ENCODE measurements at places on chromosomes 11 and 22. TPM values are rescaled to one million over a fixed set of nuclear protein-coding genes. Genes with fewer than 3 reads are reported as not detected.

DNA sequence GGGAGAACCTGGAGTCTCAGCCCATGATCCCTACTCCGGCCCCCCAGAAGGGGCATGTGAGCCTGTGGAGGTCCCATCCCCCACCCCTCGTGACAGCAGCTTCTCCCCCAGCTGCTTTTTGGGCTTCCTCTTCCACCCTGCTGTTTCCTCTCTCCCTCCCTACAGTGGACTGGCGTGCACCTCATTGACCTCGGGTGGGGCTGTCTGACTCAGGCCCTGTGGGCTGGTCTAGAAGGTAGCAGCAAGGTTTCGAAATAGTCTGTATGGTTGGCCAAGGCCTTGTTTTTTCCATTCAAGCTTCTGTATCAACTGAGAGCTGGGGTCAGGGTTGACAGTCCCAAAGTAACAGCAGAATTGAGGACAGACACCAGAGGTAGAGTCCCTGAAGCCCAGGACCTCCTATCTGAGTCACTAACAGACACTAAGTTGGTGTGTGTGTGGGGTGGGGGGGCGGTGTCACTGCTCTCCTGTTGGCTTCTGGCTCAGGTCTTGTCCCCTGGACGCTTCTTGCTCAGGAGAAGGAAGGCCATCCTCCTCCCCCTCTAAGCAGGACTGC, 7.7 kb downstream of the SLC37A2 start:
- no peaks in the 10 kb centered on the region for H3K4me1 ChIP-seq
- DNase-seq = peak; percentile 59
- H3K27ac ChIP-seq = peak overlapping the region; percentile 50
- H3K36me3 ChIP-seq = no peaks in the 10 kb centered on the region

- H3K4me3 ChIP-seq = no peak overlapping the region
- H3K4me1 ChIP-seq = no peaks in the 10 kb centered on the region
- H3K36me3 ChIP-seq = no peaks in the 10 kb centered on the region
These were observed 14.8 kb downstream of the CD6 start for GRCh38 chr11:60985991-60986915.

- H3K36me3 ChIP-seq = no peaks in the 10 kb centered on the region
- H3K4me3 ChIP-seq = no peak overlapping the region
- H3K27me3 ChIP-seq = peaks cover 67% of the 10 kb centered on the region
- H3K4me1 ChIP-seq = no peaks in the 10 kb centered on the region
These were observed 252.6 kb upstream of the B3GAT1 start for GRCh38 chr11:134664447-134665187.

The TOB2 gene
- 57.4 TPM for total RNA-seq

- no peak overlapping the region for H3K27ac ChIP-seq
- no peak for DNase-seq
- H3K27me3 ChIP-seq = no peaks in the 10 kb centered on the region
- H3K4me1 ChIP-seq = no peaks in the 10 kb centered on the region
- no peaks in the 10 kb centered on the region for H3K36me3 ChIP-seq
These were observed 8.2 kb downstream of the MMP8 start for GRCh38 chr11:102716527-102716926.

The IGLL1 gene
- total RNA-seq = not detected

DNA sequence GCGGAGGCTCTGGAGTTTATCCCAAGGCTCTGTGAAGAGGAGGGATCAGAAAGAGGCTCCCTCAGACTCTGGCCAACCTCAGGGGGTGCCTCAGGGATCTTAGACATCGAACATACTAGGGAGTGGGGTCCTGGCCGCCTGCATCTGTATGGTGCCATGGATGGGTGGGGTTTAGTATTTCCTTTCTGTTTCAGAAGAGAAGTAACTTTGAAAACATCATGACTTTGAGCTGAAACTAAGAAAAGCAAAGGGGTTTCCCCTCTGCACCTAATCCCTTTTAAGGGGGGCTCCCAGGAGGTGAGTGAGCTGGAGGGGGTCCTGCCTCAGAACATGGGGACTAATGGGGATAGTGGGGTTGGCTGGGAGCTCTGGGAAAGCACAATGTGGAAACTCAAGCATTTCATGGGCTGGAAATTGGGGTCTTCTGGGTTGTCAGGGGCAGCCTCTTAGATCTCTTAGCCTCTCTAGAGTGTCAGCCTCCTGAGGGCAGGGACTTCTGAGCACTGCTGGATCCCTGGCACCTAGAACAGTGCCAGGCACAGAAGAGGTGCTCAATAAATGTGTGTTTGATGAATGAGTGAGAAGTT, 11.8 kb upstream of the SSTR3 start:
- H3K27me3 ChIP-seq = no peaks in the 10 kb centered on the region
- peaks cover 3% of the 10 kb centered on the region for H3K4me1 ChIP-seq
- no peak for DNase-seq
- H3K36me3 ChIP-seq = no peaks in the 10 kb centered on the region
- no peak overlapping the region for H3K4me3 ChIP-seq
- H3K27ac ChIP-seq = no peak overlapping the region

GRCh38 chr11:12312132-12312531, 65.2 kb upstream of the PARVA start:
- H3K27ac ChIP-seq = no peak overlapping the region
- no peaks in the 10 kb centered on the region for H3K27me3 ChIP-seq
- no peak overlapping the region for H3K4me3 ChIP-seq
- DNase-seq = no peak

The GTSE1 gene
- 0.17 TPM for total RNA-seq

GRCh38 chr22:46150655-46151477, 540 bp downstream of the PPARA start:
- H3K4me1 ChIP-seq = peaks cover 16% of the 10 kb centered on the region
- peaks cover 32% of the 10 kb centered on the region for H3K36me3 ChIP-seq
- DNase-seq = peak; percentile 59
- H3K27ac ChIP-seq = peak overlapping the region; percentile 96
- peak overlapping the region; percentile 94 for H3K4me3 ChIP-seq

DNA sequence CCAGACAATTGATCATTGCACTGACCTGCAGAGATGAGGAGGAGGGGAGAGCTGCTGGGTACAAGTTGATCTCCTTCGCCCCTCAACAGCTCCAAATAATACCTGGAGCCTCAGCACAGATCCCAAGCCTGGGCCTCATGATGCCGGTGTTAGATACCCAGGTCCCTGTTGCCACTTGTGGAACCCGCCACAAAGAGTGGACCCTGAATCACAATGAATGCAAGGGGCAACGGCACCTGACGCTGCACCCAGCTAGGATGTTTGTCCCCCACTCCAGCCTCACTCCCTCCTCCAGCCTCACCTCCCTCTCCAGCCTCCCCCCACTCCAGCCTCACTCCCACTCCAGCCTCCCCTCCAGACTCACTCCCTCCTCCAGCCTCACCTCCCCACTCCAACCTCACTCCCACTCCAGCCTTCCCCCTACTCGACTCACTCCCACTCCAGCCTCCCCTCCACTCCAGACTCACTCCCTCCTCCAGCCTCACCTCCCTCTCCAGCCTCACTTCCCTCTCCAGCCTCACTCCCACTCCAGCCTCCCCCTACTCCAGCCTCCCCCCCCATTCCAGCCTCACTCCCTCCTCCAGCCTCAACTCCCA, 879.0 kb downstream of the BRD1 start:
- H3K4me1 ChIP-seq = no peaks in the 10 kb centered on the region
- no peak overlapping the region for H3K4me3 ChIP-seq
- no peak for DNase-seq
- H3K27ac ChIP-seq = no peak overlapping the region
- peaks cover 40% of the 10 kb centered on the region for H3K27me3 ChIP-seq

- H3K27ac ChIP-seq = no peak overlapping the region
- H3K4me1 ChIP-seq = no peaks in the 10 kb centered on the region
- peaks cover 8% of the 10 kb centered on the region for H3K36me3 ChIP-seq
- no peaks in the 10 kb centered on the region for H3K27me3 ChIP-seq
- no peak overlapping the region for H3K4me3 ChIP-seq
These were observed 98.0 kb downstream of the NAT10 start for GRCh38 chr11:34203377-34203871.

GRCh38 chr22:43622886-43623285, 189.2 kb downstream of the EFCAB6 start:
- no peaks in the 10 kb centered on the region for H3K27me3 ChIP-seq
- H3K4me3 ChIP-seq = no peak overlapping the region
- no peaks in the 10 kb centered on the region for H3K4me1 ChIP-seq

DNA sequence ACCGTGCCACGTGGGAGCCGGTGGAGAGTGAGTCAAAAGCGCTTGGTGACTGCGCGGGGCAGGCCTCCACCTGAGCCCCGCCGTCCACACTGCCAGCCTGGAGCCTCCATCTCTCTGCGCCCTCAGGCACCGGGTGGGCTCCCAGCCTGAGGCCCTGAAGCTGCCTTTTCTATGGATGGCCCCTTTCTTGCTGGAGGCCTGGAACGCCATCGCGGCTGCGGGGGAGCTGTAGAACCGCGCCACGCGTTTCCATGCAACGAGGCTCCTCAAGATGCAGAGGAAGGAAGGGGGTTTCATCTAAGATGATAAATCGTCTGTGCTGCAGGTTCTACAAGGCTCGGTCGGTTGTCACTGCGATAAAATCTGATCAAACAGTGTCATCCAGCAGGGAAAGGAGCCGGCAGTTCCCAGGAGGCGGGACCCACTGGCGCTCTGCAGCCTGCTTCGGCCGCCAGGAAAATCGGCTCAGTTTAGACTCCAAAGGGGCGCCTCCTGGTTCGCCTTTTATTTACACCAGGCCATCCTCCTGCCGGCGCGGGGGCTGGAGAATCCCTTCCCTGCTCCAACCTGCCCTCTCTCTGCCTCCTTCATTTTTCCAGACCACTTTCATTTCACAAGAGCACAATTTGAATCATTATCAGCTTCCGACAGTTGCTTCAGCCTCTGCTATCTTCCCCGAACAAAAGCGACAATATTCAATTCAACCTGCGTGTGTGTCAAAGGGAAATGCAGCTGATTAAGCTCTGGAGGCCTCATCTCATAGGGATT, 624.4 kb downstream of the BRD1 start:
- H3K27me3 ChIP-seq = no peaks in the 10 kb centered on the region
- no peak for DNase-seq
- H3K4me1 ChIP-seq = no peaks in the 10 kb centered on the region
- no peaks in the 10 kb centered on the region for H3K36me3 ChIP-seq
- no peak overlapping the region for H3K27ac ChIP-seq

The MAPK8IP2 gene
- total RNA-seq = 0.13 TPM

The SMC1B gene
- 0.05 TPM for total RNA-seq

The ZNF215 gene
- total RNA-seq = not detected

- no peak for DNase-seq
- no peaks in the 10 kb centered on the region for H3K4me1 ChIP-seq
- H3K27me3 ChIP-seq = no peaks in the 10 kb centered on the region
- H3K4me3 ChIP-seq = no peak overlapping the region
- H3K36me3 ChIP-seq = no peaks in the 10 kb centered on the region
These were observed 218.2 kb upstream of the CARD18 start for GRCh38 chr11:105357764-105358163.

The B4GAT1 gene
- 45.2 TPM for total RNA-seq

Data from heart right ventricle (tissue), 16 donors.